MM.1S (cell line): ENCODE measurements at places on chromosomes 11 and 22.

GRCh38 chr11:42913731-42914130 lies 398.1 kb upstream of the API5 start:
- DNase-seq, result peak; percentile 39

- no peak for DNase-seq
Observed at GRCh38 chr22:46245511-46245910, 4.6 kb downstream of the CDPF1 start.

DNA sequence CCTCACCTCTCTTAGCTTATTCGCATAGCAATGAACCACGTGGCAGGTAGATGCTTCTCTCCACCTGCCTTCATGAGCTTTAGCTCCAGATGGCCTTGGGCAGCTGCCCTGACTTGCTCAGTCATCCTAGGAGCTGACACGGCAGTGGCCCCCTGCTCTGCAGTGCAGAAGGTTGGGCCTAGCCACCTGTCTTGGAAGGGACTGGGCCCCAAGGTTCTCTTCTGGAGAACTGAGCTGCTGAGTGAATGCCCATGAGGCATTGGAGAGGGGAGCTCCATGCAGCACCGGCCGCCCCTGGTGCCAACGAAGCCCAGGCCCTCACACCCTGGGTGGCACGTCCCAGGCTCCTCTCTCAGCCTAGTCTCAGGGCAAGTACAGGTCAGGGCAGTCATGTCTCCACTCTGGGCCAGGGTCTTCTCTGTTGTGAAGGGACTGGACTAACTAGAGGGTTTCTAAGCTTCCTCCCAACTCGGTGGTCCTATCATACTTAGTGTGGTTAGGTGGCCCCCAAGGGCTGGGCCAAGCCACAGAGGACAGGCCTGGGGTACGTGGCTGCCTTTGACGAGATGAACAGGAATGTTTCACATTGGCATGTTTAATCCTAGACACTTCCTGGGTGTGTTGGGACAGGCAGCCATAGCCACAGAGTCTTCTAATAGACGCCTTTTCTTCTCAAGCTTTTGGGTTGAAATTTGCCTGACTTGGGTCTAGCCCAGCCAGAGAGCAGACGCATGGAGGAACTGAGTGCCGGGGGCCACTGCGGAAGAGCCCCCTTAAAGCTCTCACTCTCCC lies 47.9 kb downstream of the ALX4 start:
- DNase-seq, result no peak

GRCh38 chr22:35752006-35752862 lies 34.6 kb downstream of the APOL5 start:
- peak; percentile 45 for DNase-seq

DNA sequence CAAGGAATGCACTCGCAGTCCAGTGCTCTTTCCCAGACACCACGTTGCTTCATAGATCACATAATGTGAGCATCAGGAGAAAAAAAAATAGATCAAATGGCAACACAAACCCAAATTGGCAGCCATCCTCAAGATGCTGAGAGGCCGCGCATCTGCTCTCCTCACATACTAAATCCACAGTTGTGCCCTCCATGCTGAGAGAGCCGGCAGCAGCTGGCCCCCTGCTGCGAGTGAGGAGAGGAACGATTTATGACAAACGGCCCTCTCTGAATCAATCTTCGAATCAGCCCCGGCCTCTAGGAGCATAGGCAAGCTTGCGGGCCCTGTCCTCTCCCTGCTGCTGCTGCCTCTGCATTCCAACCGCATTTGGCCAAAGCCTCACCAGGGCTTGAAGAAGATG lies 159.9 kb upstream of the TENM4 start:
- no peak for DNase-seq

GRCh38 chr11:35918716-35919115 lies 25.1 kb upstream of the LDLRAD3 start:
- DNase-seq, result no peak

DNA sequence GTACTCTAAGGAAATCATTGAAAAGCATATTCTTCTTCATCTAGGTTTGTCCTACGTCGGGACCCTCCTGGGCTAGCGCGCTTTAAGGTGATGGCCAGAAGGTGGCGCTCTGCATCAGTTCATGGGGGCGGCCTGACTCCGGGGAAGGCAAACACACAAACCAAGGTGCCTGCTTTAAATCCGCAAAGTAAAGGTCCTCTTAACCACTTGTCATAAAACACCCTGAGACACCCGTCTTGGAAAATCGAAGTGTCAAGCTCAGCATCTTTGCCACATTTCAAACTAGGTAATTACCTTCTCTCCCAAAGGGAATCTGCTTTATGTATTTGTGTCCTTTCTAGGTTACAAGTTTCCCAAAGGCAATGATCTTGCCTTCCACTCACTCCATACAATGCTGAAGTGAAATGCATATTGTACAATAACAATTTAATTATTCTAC lies 33.9 kb downstream of the LMO2 start:
- peak; percentile 76 for DNase-seq

- DNase-seq, result no peak
Observed at GRCh38 chr11:119062779-119063178, 4.8 kb upstream of the VPS11 start.

- peak; percentile 78 for DNase-seq
Observed at GRCh38 chr11:18650859-18651557, 16.9 kb upstream of the SPTY2D1 start.

- no peak for DNase-seq
Observed at GRCh38 chr22:41106122-41106968, 14.0 kb downstream of the EP300 start.

- DNase-seq, result no peak
Observed at GRCh38 chr22:40855071-40855978, 1.1 kb downstream of the ST13 start.

DNA sequence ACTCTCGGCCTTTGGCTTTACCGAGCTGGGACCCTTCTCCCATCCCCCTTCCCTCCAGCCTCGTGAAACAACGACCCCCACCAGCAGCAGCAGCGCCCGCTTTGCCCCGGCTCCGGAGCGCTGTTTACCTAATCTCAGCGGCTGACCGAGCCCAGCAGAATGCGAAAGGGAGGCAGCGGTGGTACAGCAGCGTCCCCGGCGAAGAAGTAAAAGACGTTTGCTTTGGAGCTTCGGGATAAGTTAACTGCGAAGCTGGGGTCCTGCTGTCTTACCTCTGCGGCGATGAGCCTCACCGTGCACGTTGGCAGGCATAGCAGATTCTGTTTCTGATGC lies 2.0 kb upstream of the LARGE1 start:
- DNase-seq, result peak; percentile 31

- no peak for DNase-seq
Observed at GRCh38 chr11:35413598-35413997, 5.8 kb downstream of the SLC1A2 start.

- DNase-seq, result no peak
Observed at GRCh38 chr11:64853709-64854108, 9.3 kb upstream of the CDC42BPG start.

DNA sequence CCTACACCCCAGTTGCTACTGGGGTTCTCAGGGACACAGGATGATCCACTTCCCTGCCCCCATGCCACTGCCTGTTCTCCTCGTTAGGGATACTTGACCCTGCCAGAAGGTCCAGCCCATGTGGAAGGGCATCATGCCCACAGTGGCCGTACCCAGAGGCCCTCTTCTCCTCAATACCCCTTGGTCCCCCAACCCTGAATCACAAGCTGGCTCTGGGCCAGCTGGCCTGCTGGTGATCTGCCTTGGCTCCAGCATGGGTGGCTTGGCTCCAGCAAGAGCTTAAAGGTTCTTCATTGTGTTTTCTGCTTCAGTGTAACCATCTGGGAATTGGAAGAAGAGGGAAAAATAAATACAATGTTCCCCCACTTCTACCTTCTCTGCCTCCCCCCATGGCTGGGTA lies 11.1 kb upstream of the TPBGL start:
- DNase-seq, result no peak

- no peak for DNase-seq
Observed at GRCh38 chr11:27118371-27118770, 77.8 kb downstream of the BBOX1 start.

- DNase-seq, result no peak
Observed at GRCh38 chr22:37734964-37735451, 38.2 kb downstream of the TRIOBP start.

DNA sequence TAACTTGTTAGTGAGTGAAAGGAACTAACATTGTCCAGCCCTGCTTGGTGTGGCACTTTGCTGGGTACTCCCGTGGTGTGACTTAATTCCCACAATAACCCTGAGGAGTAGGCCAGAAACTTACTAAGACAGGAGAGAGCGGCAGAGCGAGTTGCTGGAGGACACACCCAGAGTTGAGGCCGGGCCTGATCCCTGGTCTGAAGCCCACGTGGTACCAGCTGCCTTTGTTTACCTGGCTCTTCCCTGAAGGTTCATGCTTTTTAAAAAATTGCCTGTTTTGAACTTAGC lies 594 bp downstream of the MPST start:
- peak; percentile 34 for DNase-seq

DNA sequence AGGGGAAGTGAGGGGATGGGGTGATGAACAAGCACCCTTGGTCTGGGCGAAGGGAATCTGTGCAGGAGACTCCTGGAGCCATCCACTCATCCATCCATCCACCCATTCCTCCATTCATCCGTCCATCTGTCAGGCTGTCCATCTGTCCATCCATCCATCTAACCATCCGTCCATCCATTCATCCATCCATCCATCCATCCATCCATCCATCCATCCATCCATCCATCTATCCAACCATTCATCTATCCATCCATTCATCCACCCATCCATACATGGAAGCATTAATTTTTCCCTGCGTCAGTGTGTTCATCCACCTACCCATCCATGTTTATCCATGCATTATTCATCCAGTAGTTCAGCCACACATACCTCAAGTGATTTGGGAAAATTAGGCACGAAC lies 32.0 kb downstream of the WNT11 start:
- DNase-seq, result no peak

- DNase-seq, result peak; percentile 61
Observed at GRCh38 chr11:104979839-104980238, 11.5 kb upstream of the CASP4 start.

GRCh38 chr22:32571761-32572160 lies 97.2 kb downstream of the FBXO7 start:
- peak; percentile 12 for DNase-seq

DNA sequence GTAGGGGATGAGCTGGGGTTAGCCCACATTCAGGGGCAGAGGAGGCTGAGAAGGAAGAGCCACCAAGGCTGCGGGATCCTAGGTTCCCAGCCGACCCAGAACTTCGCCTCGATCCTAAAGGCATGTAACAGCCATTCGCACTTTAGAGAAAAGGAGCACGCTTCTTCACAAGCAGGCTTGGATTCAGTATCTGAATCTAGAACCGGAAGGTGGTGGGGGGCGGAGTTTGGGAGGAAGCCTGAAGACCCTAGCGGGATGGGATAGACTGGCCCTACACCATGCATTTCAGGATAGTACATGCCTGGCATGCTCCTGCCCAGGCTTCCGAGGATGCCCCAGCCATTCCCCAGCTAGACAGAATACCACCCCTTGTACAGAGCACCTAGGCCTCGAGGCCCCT lies 4.4 kb downstream of the SCARF2 start:
- DNase-seq, result no peak

DNA sequence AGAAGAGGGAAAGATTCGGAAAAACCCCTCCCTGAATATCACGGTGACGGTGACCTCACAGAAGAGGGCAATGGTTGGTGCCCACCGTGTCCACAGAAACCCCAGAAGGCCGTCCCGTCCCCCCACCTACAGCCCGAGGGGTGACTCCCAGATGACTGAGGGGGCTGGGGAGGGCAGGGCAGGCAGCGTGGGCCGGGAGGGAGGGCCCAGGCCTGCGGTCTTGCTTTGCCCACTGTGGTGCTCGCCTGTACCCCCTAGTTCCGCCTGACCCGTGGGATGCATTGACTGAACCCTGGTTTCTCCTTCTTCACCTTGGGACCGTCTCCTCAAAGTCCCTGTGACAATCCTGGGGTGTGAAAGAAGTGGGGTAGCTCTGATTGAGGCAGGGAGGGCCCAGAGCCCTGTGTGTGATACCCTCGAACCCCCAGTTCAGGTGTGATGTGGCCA lies 526.7 kb downstream of the BRD1 start:
- no peak for DNase-seq

DNA sequence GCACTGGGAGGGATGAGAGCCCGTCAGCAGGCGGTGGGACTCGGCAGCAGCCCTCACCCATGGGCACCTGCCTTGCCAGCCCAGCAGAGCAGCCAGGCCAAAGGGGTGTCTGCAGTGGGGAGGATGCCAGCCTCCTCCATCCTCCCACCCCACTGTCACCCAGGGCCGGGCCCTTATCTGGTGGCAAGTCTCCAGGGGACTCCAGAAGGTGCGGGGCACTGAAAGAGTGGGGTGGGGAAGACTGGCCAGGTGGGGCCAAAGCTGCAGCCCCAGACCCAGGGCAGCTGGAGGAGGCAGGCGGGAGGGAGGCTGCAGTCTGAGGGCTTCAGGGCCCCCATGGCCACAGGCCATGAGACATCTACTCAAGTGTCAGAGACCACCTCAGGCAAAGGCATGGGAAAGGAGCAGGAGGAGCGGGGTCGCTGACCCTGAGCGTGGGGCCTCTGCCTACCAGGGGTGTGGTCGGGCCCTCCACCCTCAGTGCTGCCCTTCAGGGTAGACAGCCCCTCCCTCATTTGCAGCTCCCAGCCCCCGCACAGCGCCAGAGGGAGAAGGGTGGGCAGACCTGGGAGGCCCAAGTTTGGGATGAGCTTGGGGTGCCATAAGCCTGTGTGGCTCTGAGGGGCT lies 3.5 kb downstream of the DGCR6L start:
- DNase-seq, result no peak

DNA sequence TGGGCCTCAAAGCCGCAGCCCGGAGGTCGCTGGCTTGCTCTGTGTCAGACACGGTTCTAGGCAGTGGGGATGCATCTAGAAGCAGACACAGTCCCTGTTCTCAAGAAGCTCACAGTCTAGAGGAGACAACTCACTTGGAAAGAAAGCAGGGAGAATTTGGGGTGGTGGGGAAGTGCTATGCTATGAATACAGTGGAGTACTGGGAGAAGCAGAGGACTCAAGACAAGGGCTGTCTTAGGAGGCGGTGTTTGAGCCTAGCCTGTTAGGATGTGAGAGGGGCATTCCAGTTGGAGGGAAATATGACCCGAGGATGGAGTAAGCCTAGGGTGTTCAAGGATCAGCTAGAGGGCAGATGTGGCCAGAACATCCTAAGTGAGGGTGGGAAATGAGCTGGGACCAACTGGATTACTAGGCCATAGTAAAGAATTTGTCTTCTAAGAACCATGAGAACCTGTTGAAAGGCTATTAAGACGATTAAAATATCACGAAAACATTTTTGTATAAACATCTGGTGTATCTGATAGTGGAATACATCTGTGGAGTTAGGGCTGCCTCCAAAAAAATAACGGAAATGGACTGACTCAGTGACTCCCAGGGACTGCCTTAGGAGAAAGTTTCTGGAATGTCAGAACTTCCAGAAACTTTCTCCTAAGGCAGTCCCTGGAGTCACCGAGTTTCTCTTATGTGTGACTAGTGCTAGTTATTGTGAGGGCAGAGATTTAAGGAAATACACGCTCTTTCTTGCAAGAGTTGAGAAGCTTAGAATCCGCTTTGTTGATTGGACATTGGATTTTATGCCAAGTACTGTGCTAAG lies 1.1 kb upstream of the PITPNB start:
- DNase-seq, result no peak

GRCh38 chr11:3341298-3341697 lies 37.6 kb downstream of the ZNF195 start:
- peak; percentile 66 for DNase-seq

- no peak for DNase-seq
Observed at GRCh38 chr11:117443266-117444186, 115.9 kb downstream of the CEP164 start.
